Ovary (tissue), 10 donors: ENCODE measurements at places on chromosomes 1 and 21. TPM values are rescaled to one million over a fixed set of nuclear protein-coding genes. Genes with fewer than 3 reads are reported as not detected.

Gene KDM1A
- 45.7 TPM for polyA plus RNA-seq

Gene NBPF14
- polyA plus RNA-seq = 18.6 TPM

Gene SLC25A34
- polyA plus RNA-seq = 1.3 TPM

Gene SIM2
- polyA plus RNA-seq = 0.01 TPM

Gene ADAM30
- not detected for polyA plus RNA-seq

Gene FCRL5
- polyA plus RNA-seq = 1.2 TPM

Gene ODF2L
- 13.5 TPM for polyA plus RNA-seq

Gene BNIPL
- 0.32 TPM for polyA plus RNA-seq

Gene SLAMF9
- polyA plus RNA-seq = not detected

Gene FAM177B
- 0.23 TPM for polyA plus RNA-seq

Gene OR2T29
- not detected for polyA plus RNA-seq

Gene MTARC1
- 13.2 TPM for polyA plus RNA-seq

Gene FAM167B
- 2.3 TPM for polyA plus RNA-seq

Gene MCOLN3
- polyA plus RNA-seq = 1.8 TPM

Gene MMP23B
- polyA plus RNA-seq = 0.88 TPM

Gene SLC37A1
- 6.0 TPM for polyA plus RNA-seq

Gene KRTAP13-2
- polyA plus RNA-seq = not detected

Gene ASCL5
- not detected for polyA plus RNA-seq

Gene TSPAN1
- 2.8 TPM for polyA plus RNA-seq

Gene RAB42
- 0.82 TPM for polyA plus RNA-seq

Gene DCDC2B
- polyA plus RNA-seq = not detected

Gene CTXND2
- not detected for polyA plus RNA-seq

Gene PCAT6
- polyA plus RNA-seq = 2.8 TPM

Gene SPRR3
- polyA plus RNA-seq = not detected

Gene LRRC53
- not detected for polyA plus RNA-seq

Gene CD1D
- polyA plus RNA-seq = 2.0 TPM

Gene GSTM5
- polyA plus RNA-seq = 101 TPM

Gene SLC30A2
- not detected for polyA plus RNA-seq

Gene CASQ2
- polyA plus RNA-seq = 5.0 TPM

Gene TCHHL1
- not detected for polyA plus RNA-seq

Gene RUNX3
- polyA plus RNA-seq = 1.9 TPM

Gene SPRR2B
- polyA plus RNA-seq = 4.9 TPM

Gene LCA5L
- polyA plus RNA-seq = 1.2 TPM

Gene LYPD8
- not detected for polyA plus RNA-seq

Gene OR6N1
- not detected for polyA plus RNA-seq

Gene ANP32E
- polyA plus RNA-seq = 25.0 TPM

Gene PCSK9
- polyA plus RNA-seq = not detected

Gene CHIA
- polyA plus RNA-seq = not detected

Gene KPRP
- not detected for polyA plus RNA-seq

Gene CLCA1
- polyA plus RNA-seq = not detected

Gene RRP1
- 11.9 TPM for polyA plus RNA-seq

Gene MXRA8
- polyA plus RNA-seq = 193 TPM

Gene GGPS1
- polyA plus RNA-seq = 21.1 TPM

Gene DDI2
- 9.6 TPM for polyA plus RNA-seq

Gene SPSB1
- polyA plus RNA-seq = 20.4 TPM

Gene TBX19
- 3.7 TPM for polyA plus RNA-seq

Gene LRRC8B
- 8.6 TPM for polyA plus RNA-seq

Gene CFAP107
- not detected for polyA plus RNA-seq

Gene PRRX1
- 31.2 TPM for polyA plus RNA-seq

Gene PRELP
- polyA plus RNA-seq = 163 TPM

Gene AVPR1B
- polyA plus RNA-seq = not detected

Gene CNKSR1
- polyA plus RNA-seq = 0.73 TPM

Gene KLHDC7A
- polyA plus RNA-seq = not detected

Gene CD5L
- 0.45 TPM for polyA plus RNA-seq

Gene PGD
- 149 TPM for polyA plus RNA-seq

Gene CFAP126
- polyA plus RNA-seq = 0.11 TPM

Gene MYOM3
- polyA plus RNA-seq = 1.2 TPM

Gene NPHS2
- 0.10 TPM for polyA plus RNA-seq

Gene LCK
- polyA plus RNA-seq = 2.8 TPM
